ENCODE measurements at places on chromosomes 7 and 10. TPM values are rescaled to one million over a fixed set of nuclear protein-coding genes. Genes with fewer than 3 reads are reported as not detected.

The NXPH1 gene
- not detected for total RNA-seq

The OLAH gene
- 0.45 TPM for total RNA-seq

The ZNF425 gene
- 1.0 TPM for total RNA-seq

The NPFFR1 gene
- total RNA-seq: 0.03 TPM
